ENCODE measurements at places on chromosomes 4 and X.

GRCh38 chrX:97168646-97169045 is 284.9 kb downstream of the RPA4 start:
- H3K4me3 ChIP-seq, result no peak overlapping the region
- H3K27ac ChIP-seq, result no peak overlapping the region
- DNase-seq, result no peak
- H3K27me3 ChIP-seq, result no peaks in the 10 kb centered on the region

DNA sequence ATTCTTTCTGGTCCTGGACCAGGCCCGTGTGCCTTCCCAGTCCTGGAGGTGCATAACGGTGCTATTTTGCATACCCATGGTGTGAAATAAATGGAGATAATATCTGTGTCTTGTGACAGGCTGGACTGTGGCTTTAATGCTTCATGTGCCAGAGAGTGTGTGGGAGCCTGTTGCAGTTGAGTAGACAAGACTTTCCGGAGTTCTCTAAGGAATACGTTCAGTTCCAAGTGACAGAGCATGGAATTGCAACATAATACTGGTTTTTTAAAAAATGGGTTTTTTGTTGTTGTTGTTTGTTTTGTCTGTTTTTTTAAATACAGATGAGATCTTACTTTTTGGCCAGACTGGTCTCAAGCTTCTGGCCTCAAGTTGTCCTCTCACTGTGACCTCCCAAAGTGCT is 74.0 kb downstream of the HPRT1 start:
- no peak overlapping the region for H3K27ac ChIP-seq
- H3K27me3 ChIP-seq, result no peaks in the 10 kb centered on the region
- DNase-seq, result no peak
- H3K36me3 ChIP-seq, result no peaks in the 10 kb centered on the region
- no peak overlapping the region for H3K4me3 ChIP-seq
- no peaks in the 10 kb centered on the region for H3K4me1 ChIP-seq

- H3K27ac ChIP-seq, result no peak overlapping the region
- H3K36me3 ChIP-seq, result no peaks in the 10 kb centered on the region
- 0 out of 2 replicates have a peak, but pooled peaks cover 2% of the 10 kb centered on the region for H3K4me1 ChIP-seq
- no peaks in the 10 kb centered on the region for H3K27me3 ChIP-seq
These were observed 177.5 kb upstream of the TTC29 start for GRCh38 chr4:147123146-147123545.

GRCh38 chrX:153468008-153468580 is 2.3 kb downstream of the HAUS7 start:
- DNase-seq, result no peak
- no peak overlapping the region for H3K27ac ChIP-seq
- H3K4me3 ChIP-seq, result no peak overlapping the region
- no peaks in the 10 kb centered on the region for H3K4me1 ChIP-seq
- no peaks in the 10 kb centered on the region for H3K36me3 ChIP-seq

- no peaks in the 10 kb centered on the region for H3K36me3 ChIP-seq
- H3K27ac ChIP-seq, result no peak overlapping the region
- DNase-seq, result no peak
These were observed 39.8 kb upstream of the LAS1L start for GRCh38 chrX:65574356-65574755.

GRCh38 chrX:8927701-8928100 is 106.2 kb downstream of the FAM9B start:
- no peak for DNase-seq
- H3K4me1 ChIP-seq, result no peaks in the 10 kb centered on the region
- no peak overlapping the region for H3K4me3 ChIP-seq

- peak; percentile 93 for DNase-seq
- H3K4me3 ChIP-seq, result 0 out of 2 replicates have a peak overlapping the region, but pooled peaks have one; percentile 15
- H3K27me3 ChIP-seq, result no peaks in the 10 kb centered on the region
- H3K27ac ChIP-seq, result peak overlapping the region; percentile 94
- H3K36me3 ChIP-seq, result no peaks in the 10 kb centered on the region
- peaks cover 35% of the 10 kb centered on the region for H3K4me1 ChIP-seq
These were observed 63.8 kb upstream of the STS start for GRCh38 chrX:7083468-7084396.

GRCh38 chrX:129925305-129926092 is 19.5 kb downstream of the UTP14A start:
- H3K27me3 ChIP-seq, result no peaks in the 10 kb centered on the region
- H3K4me3 ChIP-seq, result no peak overlapping the region
- DNase-seq, result peak; percentile 67
- no peak overlapping the region for H3K27ac ChIP-seq
- H3K4me1 ChIP-seq, result no peaks in the 10 kb centered on the region

DNA sequence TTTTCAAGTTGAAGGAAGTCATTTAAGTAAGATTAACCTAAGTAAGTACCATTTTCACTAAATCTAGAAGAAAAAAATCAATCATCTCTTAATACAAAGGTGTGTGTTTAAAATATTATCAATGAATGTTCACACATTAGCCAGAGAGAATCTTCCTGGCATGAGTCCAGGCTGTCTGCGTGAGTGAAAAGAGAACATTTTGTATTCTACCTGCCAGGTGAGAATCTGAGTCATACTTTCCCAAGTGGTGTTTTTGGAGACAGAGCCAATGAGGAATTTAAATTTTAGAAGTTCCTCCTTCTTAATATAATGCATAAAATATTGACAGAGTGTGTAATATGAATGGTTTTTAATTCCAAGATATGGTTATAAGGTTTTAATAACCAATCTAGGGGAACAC is 371.8 kb upstream of the NR3C2 start:
- H3K27me3 ChIP-seq, result no peaks in the 10 kb centered on the region
- no peak for DNase-seq
- no peaks in the 10 kb centered on the region for H3K36me3 ChIP-seq
- H3K4me1 ChIP-seq, result no peaks in the 10 kb centered on the region
- no peak overlapping the region for H3K27ac ChIP-seq

DNA sequence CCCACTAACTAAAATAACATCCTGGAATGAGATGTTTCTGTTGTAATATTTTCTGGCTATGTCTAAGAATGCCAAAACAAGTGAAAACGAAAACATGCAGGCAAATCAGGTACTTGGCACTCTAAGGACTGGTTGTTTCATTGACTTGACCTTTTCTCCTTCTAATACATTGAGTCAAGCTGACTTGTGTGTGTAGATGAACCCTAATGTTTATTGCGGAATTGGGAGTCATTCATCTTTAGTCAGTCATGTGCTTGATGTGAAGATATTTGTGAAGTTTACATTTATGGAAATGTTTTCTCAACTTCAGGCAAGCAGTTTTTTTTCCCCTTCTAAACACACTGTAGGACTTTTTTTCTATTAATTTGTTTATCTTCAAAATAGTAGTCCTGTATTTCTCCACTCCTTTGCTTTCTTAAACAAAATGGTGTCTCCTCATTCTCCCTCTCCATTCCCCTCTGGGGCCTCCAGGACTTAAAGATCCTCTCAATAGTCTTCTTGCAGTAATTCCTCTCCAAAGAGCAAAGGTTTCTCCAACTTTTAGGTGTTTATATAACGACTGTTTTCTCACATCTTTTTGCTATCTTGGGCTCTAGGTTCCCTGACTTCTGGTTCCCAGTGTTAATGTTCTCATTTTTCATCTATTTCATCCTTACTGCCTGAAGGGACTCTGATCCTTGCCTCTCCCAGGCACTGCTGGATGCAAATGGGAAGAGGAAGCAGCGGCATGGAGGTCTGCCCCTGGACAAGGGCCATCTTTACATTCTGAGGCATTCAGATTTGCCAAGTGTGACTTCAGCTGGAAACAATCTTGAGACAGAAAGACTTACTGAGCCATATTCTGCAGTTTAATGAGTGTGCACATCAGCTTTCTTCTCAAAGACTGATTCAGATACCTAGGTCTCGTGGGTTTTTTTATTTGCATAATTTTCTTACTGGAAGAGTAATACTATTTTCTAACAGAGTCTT is 166.4 kb downstream of the ARHGAP6 start:
- H3K4me3 ChIP-seq, result no peak overlapping the region
- no peaks in the 10 kb centered on the region for H3K4me1 ChIP-seq
- H3K27ac ChIP-seq, result no peak overlapping the region
- H3K36me3 ChIP-seq, result no peaks in the 10 kb centered on the region
- H3K27me3 ChIP-seq, result no peaks in the 10 kb centered on the region

- no peak for DNase-seq
- H3K27me3 ChIP-seq, result no peaks in the 10 kb centered on the region
- no peak overlapping the region for H3K4me3 ChIP-seq
- H3K36me3 ChIP-seq, result no peaks in the 10 kb centered on the region
- H3K27ac ChIP-seq, result no peak overlapping the region
These were observed 70.3 kb downstream of the SH3RF1 start for GRCh38 chr4:169200361-169201030.

DNA sequence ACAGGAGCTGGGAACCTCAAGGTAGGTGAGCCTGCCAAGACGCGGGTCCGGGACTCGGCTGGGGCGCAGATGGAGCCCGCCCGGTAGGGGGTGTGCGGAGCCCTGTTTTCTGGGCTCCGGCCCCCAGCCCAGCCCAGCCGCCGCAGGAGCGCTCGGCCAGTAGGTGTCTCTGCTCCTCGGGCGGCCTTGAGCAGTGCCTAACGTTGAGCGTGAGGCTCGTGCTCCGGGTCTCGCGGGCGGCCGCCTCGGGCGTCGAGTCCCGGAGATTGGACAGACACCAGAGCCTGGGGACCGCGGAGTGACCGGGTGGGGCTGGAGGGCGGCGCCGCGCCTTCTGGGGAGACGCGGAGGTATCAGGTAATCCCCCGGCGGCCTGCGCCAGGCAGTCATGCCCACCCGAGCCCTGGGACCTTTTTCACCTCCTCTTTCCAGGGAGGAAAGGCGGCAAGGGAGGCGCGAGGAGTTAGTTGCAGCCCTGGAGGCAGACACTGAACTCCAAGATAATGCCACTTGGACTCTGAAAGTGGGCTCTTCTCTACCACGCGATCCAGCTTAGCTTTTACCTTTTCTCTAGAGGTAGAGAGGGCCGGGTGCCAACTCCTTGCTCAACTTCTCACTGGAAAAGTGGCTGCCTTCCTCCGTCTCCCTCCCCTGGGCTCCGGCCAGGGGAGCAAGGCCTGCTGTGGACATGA is 14.5 kb upstream of the FGG start:
- H3K4me3 ChIP-seq, result peak overlapping the region; percentile 31
- H3K36me3 ChIP-seq, result no peaks in the 10 kb centered on the region
- no peak overlapping the region for H3K27ac ChIP-seq
- H3K27me3 ChIP-seq, result no peaks in the 10 kb centered on the region
- no peaks in the 10 kb centered on the region for H3K4me1 ChIP-seq

- DNase-seq, result no peak
- no peaks in the 10 kb centered on the region for H3K4me1 ChIP-seq
- H3K27me3 ChIP-seq, result no peaks in the 10 kb centered on the region
- H3K36me3 ChIP-seq, result no peaks in the 10 kb centered on the region
These were observed 30.3 kb upstream of the ADH1C start for GRCh38 chr4:99382745-99383360.

GRCh38 chrX:43349363-43349762 is 306.7 kb upstream of the MAOA start:
- H3K4me1 ChIP-seq, result peaks cover 7% of the 10 kb centered on the region
- peak; percentile 44 for DNase-seq
- H3K4me3 ChIP-seq, result no peak overlapping the region
- H3K27me3 ChIP-seq, result no peaks in the 10 kb centered on the region

- H3K27ac ChIP-seq, result no peak overlapping the region
- no peaks in the 10 kb centered on the region for H3K36me3 ChIP-seq
- no peaks in the 10 kb centered on the region for H3K27me3 ChIP-seq
- no peak overlapping the region for H3K4me3 ChIP-seq
- peak; percentile 37 for DNase-seq
- H3K4me1 ChIP-seq, result peaks cover 14% of the 10 kb centered on the region
These were observed 91.9 kb upstream of the CPEB2 start for GRCh38 chr4:14910411-14910810.

DNA sequence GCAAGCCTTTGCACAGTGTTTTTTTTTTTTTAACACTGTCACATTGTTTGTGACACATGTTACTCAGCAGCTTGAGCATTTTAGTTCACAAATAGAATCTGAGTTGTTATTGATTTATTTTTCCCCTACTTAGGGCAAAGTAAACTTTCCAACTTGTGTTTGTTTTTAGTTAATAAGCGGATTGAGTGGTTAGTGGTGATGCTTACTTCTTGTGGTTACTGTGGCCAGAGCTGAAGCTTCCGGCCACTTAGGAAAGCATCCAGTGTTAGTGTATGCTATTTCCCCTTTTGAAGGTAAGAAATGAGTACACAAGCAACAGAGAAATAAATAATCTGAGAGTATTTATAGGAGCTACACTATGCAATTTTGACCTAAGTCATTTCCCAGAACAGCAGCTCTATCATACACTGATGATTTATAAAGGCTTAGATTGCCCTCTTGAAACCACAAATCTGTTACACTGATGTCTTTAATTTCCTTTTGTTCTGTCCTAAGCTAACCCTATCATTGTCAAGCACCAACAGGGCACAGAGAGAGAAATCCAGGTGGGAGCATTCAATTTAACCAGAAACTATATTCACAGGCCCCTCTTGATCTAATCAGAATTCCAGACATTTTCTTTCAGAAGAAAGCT is 2464.6 kb downstream of the PCDH7 start:
- no peaks in the 10 kb centered on the region for H3K27me3 ChIP-seq
- no peak overlapping the region for H3K27ac ChIP-seq
- DNase-seq, result peak; percentile 44
- no peak overlapping the region for H3K4me3 ChIP-seq

GRCh38 chrX:122245175-122245574 is 938.9 kb upstream of the GRIA3 start:
- H3K27ac ChIP-seq, result no peak overlapping the region
- H3K36me3 ChIP-seq, result no peaks in the 10 kb centered on the region
- H3K27me3 ChIP-seq, result no peaks in the 10 kb centered on the region
- H3K4me3 ChIP-seq, result no peak overlapping the region

DNA sequence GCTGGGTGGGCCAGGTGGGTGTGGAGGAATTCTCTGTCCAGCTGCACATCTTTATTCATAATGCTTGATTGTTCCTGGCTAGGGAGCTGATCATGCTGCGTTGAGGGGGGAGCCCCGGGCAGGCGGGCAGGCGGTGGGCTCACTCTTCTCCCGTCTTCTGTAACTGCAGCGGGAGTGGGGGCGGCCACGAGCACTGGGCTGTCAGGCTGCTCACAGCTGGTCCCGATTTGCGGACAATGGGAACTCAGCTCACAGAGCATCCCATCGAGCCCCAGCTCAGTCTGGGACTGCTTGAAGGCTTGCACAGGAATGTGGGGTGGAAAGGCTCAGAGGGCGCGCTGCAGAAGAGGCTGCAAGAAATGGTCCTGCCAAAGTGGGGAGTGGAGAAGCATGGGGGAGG is 63.8 kb downstream of the EFNB1 start:
- H3K27ac ChIP-seq, result no peak overlapping the region
- H3K36me3 ChIP-seq, result no peaks in the 10 kb centered on the region
- no peak overlapping the region for H3K4me3 ChIP-seq
- DNase-seq, result no peak
- no peaks in the 10 kb centered on the region for H3K27me3 ChIP-seq
- H3K4me1 ChIP-seq, result no peaks in the 10 kb centered on the region

DNA sequence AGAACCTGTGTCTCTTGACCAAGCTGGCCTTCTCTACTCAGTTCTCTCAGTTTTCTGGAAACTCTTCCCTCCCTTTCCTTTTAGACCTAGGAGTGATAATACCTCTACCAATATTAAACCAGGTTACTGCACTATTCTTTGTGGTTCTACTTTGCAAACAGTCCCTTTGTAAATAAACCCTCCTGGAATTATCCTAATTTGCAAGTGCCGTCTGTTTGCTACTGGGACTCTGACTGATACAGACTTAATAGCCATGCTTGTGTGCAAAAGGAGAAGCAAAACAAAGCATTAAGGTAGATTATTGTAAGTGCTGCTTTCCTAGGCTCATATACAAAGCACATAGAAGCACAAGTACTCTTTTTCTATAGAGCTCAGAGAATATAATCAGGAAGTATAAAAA is 507.0 kb downstream of the INPP4B start:
- H3K4me1 ChIP-seq, result no peaks in the 10 kb centered on the region
- H3K27me3 ChIP-seq, result no peaks in the 10 kb centered on the region
- no peak overlapping the region for H3K27ac ChIP-seq
- no peak for DNase-seq

- 0 out of 2 replicates have a peak, but pooled peaks cover 1% of the 10 kb centered on the region for H3K4me1 ChIP-seq
- H3K36me3 ChIP-seq, result no peaks in the 10 kb centered on the region
- H3K4me3 ChIP-seq, result no peak overlapping the region
- no peaks in the 10 kb centered on the region for H3K27me3 ChIP-seq
- no peak for DNase-seq
These were observed 15.6 kb downstream of the SLC25A53 start for GRCh38 chrX:104141087-104141760.

All from MM.1S (cell line).